Stimulated activated memory B cell treated with anti-CD40 and anti-IgM and Interleukin-4, amounts not matched to agents 10 μg/mL and 1 μg/mL and 100 μg/mL, for 72 hours (primary cell): ENCODE measurements at places on chromosomes 2 and 18.

- no peak for ATAC-seq
- peaks cover 37% of the 10 kb centered on the region for H3K36me3 ChIP-seq
- no peaks in the 10 kb centered on the region for H3K4me1 ChIP-seq
- no peak overlapping the region for H3K27ac ChIP-seq
- H3K27me3 ChIP-seq = no peaks in the 10 kb centered on the region
- H3K4me3 ChIP-seq = no peak overlapping the region
Measured at GRCh38 chr2:99297994-99298393, 3.0 kb downstream of the LYG1 start.

- no peaks in the 10 kb centered on the region for H3K4me1 ChIP-seq
- H3K36me3 ChIP-seq = no peaks in the 10 kb centered on the region
- no peak for ATAC-seq
- H3K27ac ChIP-seq = no peak overlapping the region
- H3K4me3 ChIP-seq = no peak overlapping the region
- H3K27me3 ChIP-seq = peaks cover 15% of the 10 kb centered on the region
Measured at GRCh38 chr2:66497431-66498288, 62.7 kb downstream of the MEIS1 start.

DNA sequence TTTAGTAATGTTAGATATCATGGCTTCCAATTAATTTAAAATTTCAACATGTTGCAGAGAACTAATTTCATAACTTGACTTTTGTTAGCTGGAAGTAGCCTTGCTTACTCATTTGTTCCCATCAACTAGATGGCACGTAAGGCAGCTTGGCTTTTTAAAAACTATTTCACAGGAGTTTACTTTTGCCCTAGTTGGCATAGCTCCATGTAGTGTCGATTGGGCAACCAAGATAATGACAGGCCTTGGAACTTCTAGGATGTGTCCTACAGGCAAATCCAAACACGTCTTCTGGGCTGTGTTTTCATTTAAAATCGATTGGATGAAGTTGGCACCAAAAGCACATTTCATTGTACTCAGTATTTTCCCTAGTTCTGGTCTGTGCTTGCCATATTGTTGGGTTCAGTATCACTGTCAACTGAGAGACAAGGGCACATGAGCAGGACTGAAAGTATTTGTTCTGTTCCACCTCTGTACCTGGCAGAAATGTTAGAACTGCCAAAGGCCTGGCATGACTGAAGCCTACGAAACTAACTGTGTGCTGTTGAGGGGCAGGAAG is 29.4 kb downstream of the HADHB start:
- no peak overlapping the region for H3K27ac ChIP-seq
- peaks cover 27% of the 10 kb centered on the region for H3K36me3 ChIP-seq
- H3K4me3 ChIP-seq = no peak overlapping the region
- ATAC-seq = no peak
- H3K4me1 ChIP-seq = peaks cover 13% of the 10 kb centered on the region

GRCh38 chr2:109527079-109527478 is 86.7 kb downstream of the SEPTIN10 start:
- no peak overlapping the region for H3K4me3 ChIP-seq
- no peak overlapping the region for H3K27ac ChIP-seq
- H3K4me1 ChIP-seq = no peaks in the 10 kb centered on the region

DNA sequence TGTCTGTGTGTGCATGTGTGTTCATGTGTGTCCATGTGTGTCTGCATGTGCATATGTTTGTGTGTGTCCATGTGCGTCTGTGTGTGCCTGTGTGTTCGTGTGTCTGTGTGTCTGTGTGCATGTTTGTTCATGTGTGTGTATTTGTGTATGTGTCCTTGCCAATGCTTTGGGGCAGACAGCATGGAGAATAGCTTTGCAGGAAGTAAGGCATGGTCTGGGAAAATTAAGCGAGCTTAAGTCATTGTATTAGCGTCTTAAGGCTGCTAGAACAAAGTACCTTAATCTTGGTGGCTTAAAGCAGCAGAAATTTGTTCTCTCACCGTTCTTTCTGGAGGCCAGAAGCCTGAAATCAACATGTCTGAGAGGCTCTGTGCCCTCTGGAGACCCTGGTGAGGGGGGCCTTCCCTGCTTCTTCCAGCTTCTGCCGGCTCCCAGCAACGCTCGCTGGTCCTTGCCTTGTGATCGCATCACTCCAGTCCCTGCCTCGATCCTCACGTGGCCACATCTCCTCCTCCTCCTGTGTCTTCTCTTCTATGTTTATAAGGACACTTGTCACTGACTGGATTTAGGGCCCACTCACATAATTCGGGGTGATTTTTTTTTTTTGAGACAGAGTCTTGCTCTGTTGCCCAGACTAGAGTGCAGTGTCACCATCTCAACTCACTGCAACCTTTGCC is 3.8 kb downstream of the NEU2 start:
- H3K4me1 ChIP-seq = no peaks in the 10 kb centered on the region
- H3K36me3 ChIP-seq = no peaks in the 10 kb centered on the region
- no peak overlapping the region for H3K4me3 ChIP-seq
- H3K27me3 ChIP-seq = peaks cover 12% of the 10 kb centered on the region
- no peak overlapping the region for H3K27ac ChIP-seq

GRCh38 chr2:202140522-202141252 is 67.6 kb downstream of the KIAA2012 start:
- ATAC-seq = peak; percentile 39
- no peak overlapping the region for H3K27ac ChIP-seq
